ENCODE measurements at places on chromosomes 12 and 14. TPM values are rescaled to one million over a fixed set of nuclear protein-coding genes. Genes with fewer than 3 reads are reported as not detected.
A peak's percentile ranks its signal among the peaks of the same experiment; 100 is the strongest.

The CD27 gene
- total RNA-seq: 0.43 TPM

The SERPINA12 gene
- not detected for total RNA-seq

The NR1H4 gene
- total RNA-seq: not detected

The OVCH1 gene
- total RNA-seq: 0.06 TPM

The USP44 gene
- 67.1 TPM for total RNA-seq

The CLEC2D gene
- 10.3 TPM for total RNA-seq

The KLRB1 gene
- total RNA-seq: not detected

The TAS2R9 gene
- not detected for total RNA-seq

The B4GALNT3 gene
- 30.8 TPM for total RNA-seq

The KERA gene
- not detected for total RNA-seq

The INHBC gene
- total RNA-seq: 0.06 TPM

The POTEM gene
- not detected for total RNA-seq

DNA sequence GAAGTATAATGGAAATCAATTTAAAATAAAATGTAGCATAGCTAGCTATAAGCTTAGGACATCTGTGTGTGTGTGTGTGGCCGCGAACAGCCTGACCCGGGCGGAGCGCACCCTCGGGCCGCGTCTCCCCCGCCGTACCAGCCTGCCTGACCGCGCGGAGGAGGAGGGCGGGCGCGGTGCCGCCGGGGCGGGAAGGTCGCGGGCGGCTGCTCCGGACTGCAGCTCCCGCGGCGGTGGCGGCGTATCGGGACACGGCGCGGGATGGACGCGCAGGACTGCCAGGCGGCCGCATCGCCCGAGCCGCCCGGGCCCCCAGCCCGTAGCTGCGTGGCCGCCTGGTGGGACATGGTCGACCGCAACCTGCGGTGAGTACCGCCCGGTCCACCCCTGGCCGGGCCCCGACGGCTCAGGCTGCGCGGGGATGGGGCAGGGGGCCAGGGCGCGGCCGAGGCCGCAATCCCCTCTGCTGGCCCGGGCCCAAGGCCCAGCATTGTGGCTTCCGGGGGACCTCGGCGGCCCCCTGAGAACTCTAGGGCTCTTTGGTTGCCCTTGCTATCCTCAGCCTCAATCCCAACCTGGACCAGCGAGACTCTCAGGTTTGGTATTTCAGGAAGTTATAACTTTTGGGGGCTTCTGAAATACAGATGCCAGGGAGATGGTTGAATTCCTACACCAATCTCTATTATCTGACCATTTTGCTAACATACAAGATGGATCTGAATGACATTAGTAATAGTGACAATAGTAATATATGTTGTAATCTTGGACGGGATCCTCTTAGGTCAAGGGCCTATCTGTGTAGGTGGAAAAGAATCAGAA lies at the start of gene ABHD12B:
TSS of gene ABHD12B (plus strand) at position 140 of the 819 bp plus-strand sequence. CDS start at position 262, 122 bp downstream.
- H3K27me3 ChIP-seq: peaks cover 49% of the 10 kb centered on the region
- H3K27ac ChIP-seq: no peak within 1 kb of the TSS
- DNase-seq: peak; percentile 56
- H3K4me1 ChIP-seq: peaks cover 16% of the 10 kb centered on the region

DNA sequence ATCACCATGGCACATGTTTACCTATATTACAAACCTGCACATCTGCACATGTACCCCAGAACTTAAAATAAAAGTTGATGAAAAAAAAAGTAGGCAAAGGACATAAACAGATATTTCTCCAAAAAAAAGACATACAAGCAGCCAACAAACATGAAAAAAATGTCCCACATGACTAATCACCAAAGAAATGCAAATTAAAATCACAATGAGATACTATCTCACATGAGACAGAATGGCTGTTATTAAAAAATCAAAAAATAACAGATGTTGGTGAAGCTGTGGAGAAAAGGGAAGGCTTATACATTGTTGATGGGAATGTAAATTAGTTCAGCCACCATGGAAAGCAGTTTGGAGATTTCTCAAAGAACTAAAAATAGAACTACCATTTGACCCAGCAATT lies 68.0 kb upstream of the FAR2 start:
- no peak overlapping the region for H3K27ac ChIP-seq
- no peaks in the 10 kb centered on the region for H3K27me3 ChIP-seq
- no peak for DNase-seq

DNA sequence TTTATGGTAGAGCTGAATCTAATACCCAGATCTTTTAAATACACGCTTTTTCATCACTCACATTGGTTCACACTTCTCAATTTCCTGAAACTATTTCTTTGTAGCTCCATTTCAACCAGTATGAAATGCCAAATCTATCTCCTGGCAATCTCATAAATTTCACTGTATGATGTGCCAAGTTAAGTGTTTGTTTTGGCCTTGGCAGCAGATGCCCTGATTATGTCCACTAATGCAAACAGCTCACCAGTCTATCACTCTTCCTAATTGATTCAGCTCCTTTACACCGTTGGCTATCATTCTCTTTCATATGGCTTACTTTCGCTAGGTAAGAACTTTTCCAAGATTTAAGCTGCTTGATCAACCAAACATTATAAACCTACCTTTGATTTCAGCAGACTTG lies 58.6 kb downstream of the ZFC3H1 start:
- no peak for DNase-seq
- H3K27ac ChIP-seq: no peak overlapping the region
- H3K4me1 ChIP-seq: peaks cover 7% of the 10 kb centered on the region
- no peaks in the 10 kb centered on the region for H3K27me3 ChIP-seq
- H3K36me3 ChIP-seq: peaks cover 4% of the 10 kb centered on the region

DNA sequence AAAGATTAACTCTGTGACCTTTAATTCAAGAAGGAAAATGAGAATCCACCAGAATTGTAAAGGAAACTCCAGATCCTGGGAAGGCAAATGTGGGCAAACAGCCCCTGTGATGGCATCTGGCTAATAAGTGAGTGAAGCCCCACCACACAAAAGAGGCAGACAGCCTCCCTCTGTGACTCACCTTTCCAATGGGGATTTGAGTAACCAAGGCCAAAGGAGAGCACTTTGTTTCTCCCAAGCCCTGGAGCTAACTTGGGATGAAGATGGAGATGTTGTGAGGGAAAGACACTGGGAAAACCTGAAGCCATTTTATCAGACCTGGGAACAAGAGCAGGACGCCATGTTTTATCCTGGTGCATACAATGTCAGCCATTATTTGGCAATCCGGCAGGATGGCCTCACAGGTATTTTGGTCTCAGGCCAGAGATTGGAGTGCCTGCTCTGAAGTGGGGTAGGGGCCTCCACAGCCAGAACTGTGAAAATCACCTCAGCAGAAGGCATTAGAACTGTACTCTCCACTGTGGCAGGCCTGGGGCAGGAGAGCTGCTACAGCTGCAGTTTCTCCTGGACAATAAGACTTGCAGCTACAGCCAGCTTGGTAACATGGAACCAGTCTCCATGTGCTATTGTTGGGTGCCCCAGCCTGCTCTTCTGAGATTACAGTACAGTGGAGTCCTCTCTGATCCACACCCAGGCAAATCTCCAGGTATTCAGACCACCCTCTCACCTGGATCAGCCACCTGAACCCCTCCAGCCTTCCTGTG lies 96.6 kb upstream of the PCED1B start:
- no peaks in the 10 kb centered on the region for H3K36me3 ChIP-seq
- H3K4me1 ChIP-seq: peaks cover 15% of the 10 kb centered on the region
- no peak overlapping the region for H3K4me3 ChIP-seq

DNA sequence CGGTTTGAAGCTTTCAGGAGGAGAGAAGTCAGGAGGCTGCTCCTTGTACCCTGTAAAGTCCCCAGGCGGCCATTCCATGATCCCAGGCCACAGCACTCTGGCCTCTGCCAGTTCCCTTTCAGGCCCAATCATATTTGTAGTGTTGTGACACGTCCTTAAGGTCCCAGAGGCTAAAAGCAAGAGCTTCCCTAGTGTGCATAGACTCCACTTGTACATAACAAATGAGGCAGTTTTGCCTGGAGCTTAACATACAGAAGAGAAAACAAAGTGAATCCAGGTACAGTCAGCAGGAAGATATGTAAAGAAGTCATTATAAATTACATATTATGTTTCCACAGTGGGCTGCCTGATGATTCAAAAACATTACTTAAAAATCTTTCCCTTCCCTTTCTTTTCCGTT lies 81.1 kb upstream of the RPH3A start:
- H3K27ac ChIP-seq: no peak overlapping the region
- H3K27me3 ChIP-seq: no peaks in the 10 kb centered on the region
- H3K4me3 ChIP-seq: no peak overlapping the region
- DNase-seq: no peak
- H3K36me3 ChIP-seq: no peaks in the 10 kb centered on the region

- no peaks in the 10 kb centered on the region for H3K36me3 ChIP-seq
- H3K27me3 ChIP-seq: no peaks in the 10 kb centered on the region
- no peak overlapping the region for H3K4me3 ChIP-seq
- peak; percentile 11 for DNase-seq
- peaks cover 9% of the 10 kb centered on the region for H3K4me1 ChIP-seq
- no peak overlapping the region for H3K27ac ChIP-seq
These were observed 70.0 kb downstream of the SLC38A6 start for GRCh38 chr14:61051051-61051450.

GRCh38 chr14:29846339-29847055 lies 81.2 kb downstream of the PRKD1 start:
- H3K27me3 ChIP-seq: no peaks in the 10 kb centered on the region
- H3K36me3 ChIP-seq: no peaks in the 10 kb centered on the region
- DNase-seq: no peak
- no peak overlapping the region for H3K27ac ChIP-seq
- no peak overlapping the region for H3K4me3 ChIP-seq

- no peak within 1 kb of the TSS for H3K27ac ChIP-seq
- H3K4me1 ChIP-seq: peaks cover 29% of the 10 kb centered on the region
- H3K27me3 ChIP-seq: peaks cover 100% of the 10 kb centered on the region
These were observed at the start of gene FZD10 for GRCh38 chr12:130162267-130162666. Gene FZD10 (plus strand): TSS chr12:130162464. CDS start chr12:130162943, 479 bp downstream.

GRCh38 chr12:6943722-6944380 lies at the start of the genes C12orf57 and RNU7-1:
Gene C12orf57 (plus strand): TSS chr12:6944022. CDS start chr12:6944122, 100 bp downstream.
Gene RNU7-1 (plus strand): TSS chr12:6943816.
- peak within 1 kb of the TSS; percentile 100 for H3K27ac ChIP-seq
- H3K4me1 ChIP-seq: peaks cover 20% of the 10 kb centered on the region
- DNase-seq: peak; percentile 90
- H3K4me3 ChIP-seq: peak within 1 kb of the TSS; percentile 56
- H3K27me3 ChIP-seq: no peaks in the 10 kb centered on the region
- H3K36me3 ChIP-seq: no peaks in the 10 kb centered on the region

DNA sequence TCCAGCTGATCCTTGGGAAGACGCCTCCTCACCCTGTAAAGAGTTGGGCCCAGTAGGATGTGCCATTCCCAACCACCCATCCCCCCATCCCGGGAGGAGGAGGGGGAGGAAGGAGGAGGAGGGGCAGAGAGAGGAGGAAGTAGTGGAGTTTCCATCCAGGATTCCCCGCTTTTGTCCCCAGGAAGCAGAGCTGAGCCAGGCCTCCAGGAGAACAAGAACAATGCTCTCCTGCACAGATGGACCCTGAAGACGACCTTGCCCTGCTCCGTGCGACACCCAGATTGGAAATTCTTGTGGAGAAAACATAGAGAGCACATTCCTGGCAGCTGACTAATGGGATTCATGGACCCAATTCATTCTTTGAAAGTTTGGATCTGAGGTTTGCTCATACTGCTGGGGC lies 132.3 kb upstream of the CRY1 start:
- peaks cover 18% of the 10 kb centered on the region for H3K4me1 ChIP-seq
- H3K27me3 ChIP-seq: no peaks in the 10 kb centered on the region
- no peaks in the 10 kb centered on the region for H3K36me3 ChIP-seq
- H3K27ac ChIP-seq: no peak overlapping the region
- H3K4me3 ChIP-seq: no peak overlapping the region
- peak; percentile 29 for DNase-seq

DNA sequence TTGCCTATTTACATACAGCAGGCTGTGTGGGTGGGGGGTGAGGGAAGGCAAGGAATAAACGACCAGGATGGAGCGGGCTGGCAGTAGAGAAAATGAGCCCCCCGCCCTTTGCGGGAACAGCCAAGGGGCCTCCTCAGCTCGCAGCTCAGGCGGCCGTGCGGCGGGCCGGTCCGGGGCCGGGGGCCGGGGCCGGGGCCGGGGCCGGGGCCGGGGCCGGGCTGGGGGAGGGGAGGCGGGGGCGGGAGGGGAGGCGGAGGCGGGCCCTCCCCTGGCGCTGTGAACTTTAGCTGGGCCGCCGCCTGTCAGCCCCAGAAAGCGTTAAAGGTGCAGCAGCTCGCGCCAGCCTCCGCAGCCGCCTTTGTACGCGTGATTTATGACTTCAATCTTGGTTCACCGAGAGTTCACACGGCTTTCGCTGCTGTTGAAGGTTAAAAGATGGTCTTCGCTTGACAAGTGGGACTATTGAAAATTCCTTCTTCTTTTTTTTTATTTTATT lies 28.8 kb downstream of the HOXC4 start:
- peaks cover 100% of the 10 kb centered on the region for H3K27me3 ChIP-seq
- no peak overlapping the region for H3K4me3 ChIP-seq
- H3K27ac ChIP-seq: no peak overlapping the region

DNA sequence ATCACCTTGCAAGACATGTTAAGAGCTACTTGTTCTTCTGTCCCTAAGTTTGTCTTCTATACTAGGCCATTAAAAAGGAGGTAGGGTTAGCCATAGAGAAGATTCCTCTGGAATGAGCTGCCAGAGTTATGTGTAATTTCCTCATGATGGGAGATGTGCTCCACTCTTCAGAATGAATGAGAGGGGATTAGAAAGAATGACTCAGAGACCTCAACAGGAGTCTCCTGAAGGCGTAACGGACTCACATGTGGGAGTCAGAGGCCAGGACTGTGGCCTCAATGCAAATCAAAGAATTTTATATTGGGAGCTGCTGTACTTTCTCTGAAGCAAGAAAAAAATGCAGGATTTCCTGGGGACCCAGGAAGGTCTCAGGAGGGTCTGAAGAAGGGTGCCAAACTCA lies 87.8 kb upstream of the ATXN7L3B start:
- no peak for DNase-seq
- H3K27ac ChIP-seq: no peak overlapping the region
- no peaks in the 10 kb centered on the region for H3K4me1 ChIP-seq
- H3K27me3 ChIP-seq: no peaks in the 10 kb centered on the region
- no peaks in the 10 kb centered on the region for H3K36me3 ChIP-seq

GRCh38 chr12:67747869-67748742 lies 99.6 kb downstream of the DYRK2 start:
- no peak overlapping the region for H3K4me3 ChIP-seq
- DNase-seq: no peak
- H3K27me3 ChIP-seq: no peaks in the 10 kb centered on the region

DNA sequence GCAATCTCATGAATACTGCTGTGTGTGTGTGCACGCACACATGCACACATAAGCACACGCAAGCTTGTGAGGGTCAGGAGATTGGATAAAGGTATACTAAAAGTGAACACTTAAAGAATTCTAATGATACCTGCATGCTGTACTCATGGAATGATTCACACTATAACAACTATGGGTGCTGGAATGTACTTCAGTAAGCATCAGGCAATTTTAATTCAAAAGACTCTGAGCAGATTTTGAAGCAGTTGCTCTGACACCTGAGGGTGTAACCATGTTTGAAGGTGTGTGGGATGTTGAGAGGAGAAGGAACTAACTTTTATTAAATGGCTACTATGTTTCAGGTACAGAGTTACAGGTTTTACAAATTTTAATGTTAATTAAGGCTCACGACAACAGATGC lies 61.6 kb downstream of the GARIN6 start:
- H3K4me3 ChIP-seq: no peak overlapping the region
- H3K27ac ChIP-seq: no peak overlapping the region
- no peaks in the 10 kb centered on the region for H3K36me3 ChIP-seq
- H3K27me3 ChIP-seq: no peaks in the 10 kb centered on the region

Data from neural progenitor cell (in vitro differentiated cells).